Transverse colon (tissue), 4 donors: ENCODE measurements at places on chromosomes 11 and 22.

DNA sequence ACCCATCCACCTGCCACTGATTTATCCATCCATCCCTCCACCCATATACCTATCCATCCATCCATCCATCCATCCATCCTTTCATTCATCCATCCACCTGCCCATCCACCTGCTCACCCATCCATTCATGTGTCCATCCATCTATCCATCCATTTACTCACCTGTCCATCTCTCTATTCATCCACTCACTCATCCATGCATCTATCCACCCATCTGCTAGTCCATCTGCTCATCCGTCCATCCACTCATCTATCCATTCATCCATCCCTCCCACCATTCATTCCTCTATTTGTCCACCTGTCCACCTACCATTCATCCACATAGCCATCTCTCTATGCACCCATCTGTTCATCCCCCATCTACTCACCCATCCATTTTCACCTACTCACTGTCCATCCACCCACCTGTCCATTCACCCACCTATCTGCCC lies 48.6 kb upstream of the CCDC188 start:
- H3K4me1 ChIP-seq = peaks cover 4% of the 10 kb centered on the region
- H3K27me3 ChIP-seq = no peaks in the 10 kb centered on the region
- H3K4me3 ChIP-seq = no peak overlapping the region
- H3K36me3 ChIP-seq = no peaks in the 10 kb centered on the region
- no peak for DNase-seq

DNA sequence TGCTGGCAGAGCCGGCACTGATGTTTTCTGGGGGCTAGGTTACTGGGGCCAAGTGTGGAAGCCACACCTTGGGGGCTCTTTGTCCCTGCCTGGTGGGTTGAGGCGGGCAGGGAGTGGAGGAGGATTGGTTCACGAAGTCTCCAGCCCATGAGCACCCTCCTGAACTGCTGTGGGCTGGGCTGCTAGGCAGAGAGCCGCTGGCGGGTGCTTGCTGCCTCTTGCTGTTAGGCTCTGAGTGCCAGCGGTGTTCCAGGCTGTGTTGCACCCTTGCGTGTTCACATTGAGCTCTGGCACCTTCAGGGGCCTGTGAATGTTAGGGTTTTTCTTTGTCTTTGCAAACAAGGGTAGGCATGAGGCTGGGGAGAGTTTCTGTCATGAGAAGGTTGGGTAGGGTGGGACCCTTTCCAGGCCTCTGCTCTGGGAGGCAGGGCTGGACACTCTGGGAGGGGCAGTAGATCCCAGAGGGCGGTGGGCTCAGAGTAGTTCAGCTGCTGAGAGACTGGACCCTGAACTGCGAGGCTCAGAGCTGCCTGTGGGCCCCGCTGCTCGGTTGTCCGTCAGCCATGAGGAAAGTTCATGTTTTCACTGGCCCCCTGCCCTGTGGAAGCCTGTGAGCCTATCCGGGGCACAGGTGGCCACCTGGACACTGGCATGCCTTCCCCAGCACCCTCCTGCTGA lies 24.0 kb upstream of the TMEM191C start:
- no peaks in the 10 kb centered on the region for H3K27me3 ChIP-seq
- no peaks in the 10 kb centered on the region for H3K4me1 ChIP-seq
- no peak overlapping the region for H3K27ac ChIP-seq
- no peak for DNase-seq
- H3K4me3 ChIP-seq = no peak overlapping the region

- peak overlapping the region; percentile 85 for H3K27ac ChIP-seq
- peak overlapping the region; percentile 73 for H3K4me3 ChIP-seq
- DNase-seq = no peak
- no peaks in the 10 kb centered on the region for H3K36me3 ChIP-seq
These were observed 669 bp upstream of the TIGD3 start for GRCh38 chr11:65353900-65354264.

- H3K27me3 ChIP-seq = no peaks in the 10 kb centered on the region
- H3K36me3 ChIP-seq = no peaks in the 10 kb centered on the region
- no peak for DNase-seq
- peak overlapping the region; percentile 83 for H3K27ac ChIP-seq
- peaks cover 22% of the 10 kb centered on the region for H3K4me1 ChIP-seq
- no peak overlapping the region for H3K4me3 ChIP-seq
These were observed 22.1 kb downstream of the FLI1 start for GRCh38 chr11:128715691-128716561.

GRCh38 chr11:69830086-69830485 lies 10.9 kb upstream of the FGF3 start:
- H3K4me1 ChIP-seq = no peaks in the 10 kb centered on the region
- H3K27ac ChIP-seq = no peak overlapping the region
- no peak overlapping the region for H3K4me3 ChIP-seq
- H3K36me3 ChIP-seq = no peaks in the 10 kb centered on the region
- no peak for DNase-seq
- H3K27me3 ChIP-seq = peaks cover 32% of the 10 kb centered on the region

DNA sequence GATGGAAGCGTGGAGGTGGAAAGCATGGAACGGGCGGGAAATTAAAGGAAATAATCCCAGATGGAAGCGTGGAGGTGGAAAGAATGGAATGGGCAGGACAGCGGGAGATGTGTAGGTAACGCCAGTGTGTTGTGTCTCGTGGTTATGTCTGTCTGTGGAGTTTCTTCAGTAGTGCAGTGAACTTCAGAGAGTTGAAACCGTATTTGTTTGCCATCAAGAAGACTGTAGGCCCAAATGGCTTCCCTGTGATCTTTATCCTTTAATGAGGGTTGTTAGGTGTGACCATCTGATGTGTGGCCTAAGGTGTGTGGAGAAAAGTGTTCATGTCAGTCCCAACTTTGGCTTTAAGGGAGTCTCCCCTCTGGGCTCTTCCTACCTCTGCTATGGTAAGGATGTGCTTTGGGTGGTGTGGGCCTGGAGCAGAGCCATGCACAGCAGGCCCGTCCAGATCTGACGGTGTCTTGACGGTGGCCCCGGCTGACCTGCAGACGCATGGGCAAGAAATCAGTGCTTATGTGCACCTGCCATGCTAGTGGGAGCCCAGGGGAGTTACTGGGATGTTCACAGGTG lies 39.6 kb downstream of the AP2A2 start:
- H3K27me3 ChIP-seq = no peaks in the 10 kb centered on the region
- H3K4me3 ChIP-seq = no peak overlapping the region
- H3K27ac ChIP-seq = no peak overlapping the region

DNA sequence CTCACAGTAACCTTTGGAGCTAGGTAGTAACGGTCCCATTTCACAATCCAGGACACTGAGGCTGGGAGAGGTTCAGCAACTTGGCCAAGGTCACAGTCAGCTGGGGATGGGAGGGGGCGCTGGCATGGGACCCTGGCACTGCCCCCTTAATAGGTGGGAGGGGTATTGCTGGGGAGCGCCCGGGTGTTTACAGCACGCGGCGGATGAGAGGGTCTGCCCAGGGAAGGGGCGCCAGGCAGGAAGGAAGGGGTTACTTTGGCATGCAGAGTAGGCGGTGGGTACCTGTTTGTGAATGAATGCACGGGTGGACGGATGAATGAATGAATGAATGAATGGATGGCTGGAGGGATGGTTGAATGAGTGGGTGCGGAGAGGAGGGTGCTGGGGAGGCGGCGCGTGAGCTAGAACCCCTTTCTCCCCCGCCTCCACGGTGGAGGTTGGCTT lies 628 bp upstream of the FLRT1 start:
- H3K27me3 ChIP-seq = peaks cover 50% of the 10 kb centered on the region
- no peak overlapping the region for H3K27ac ChIP-seq
- DNase-seq = no peak
